ENCODE measurements at places on chromosomes 7 and 10.

- DNase-seq: peak; percentile 7
These were observed 1.1 kb upstream of the TFAM start for GRCh38 chr10:58384095-58384494.

DNA sequence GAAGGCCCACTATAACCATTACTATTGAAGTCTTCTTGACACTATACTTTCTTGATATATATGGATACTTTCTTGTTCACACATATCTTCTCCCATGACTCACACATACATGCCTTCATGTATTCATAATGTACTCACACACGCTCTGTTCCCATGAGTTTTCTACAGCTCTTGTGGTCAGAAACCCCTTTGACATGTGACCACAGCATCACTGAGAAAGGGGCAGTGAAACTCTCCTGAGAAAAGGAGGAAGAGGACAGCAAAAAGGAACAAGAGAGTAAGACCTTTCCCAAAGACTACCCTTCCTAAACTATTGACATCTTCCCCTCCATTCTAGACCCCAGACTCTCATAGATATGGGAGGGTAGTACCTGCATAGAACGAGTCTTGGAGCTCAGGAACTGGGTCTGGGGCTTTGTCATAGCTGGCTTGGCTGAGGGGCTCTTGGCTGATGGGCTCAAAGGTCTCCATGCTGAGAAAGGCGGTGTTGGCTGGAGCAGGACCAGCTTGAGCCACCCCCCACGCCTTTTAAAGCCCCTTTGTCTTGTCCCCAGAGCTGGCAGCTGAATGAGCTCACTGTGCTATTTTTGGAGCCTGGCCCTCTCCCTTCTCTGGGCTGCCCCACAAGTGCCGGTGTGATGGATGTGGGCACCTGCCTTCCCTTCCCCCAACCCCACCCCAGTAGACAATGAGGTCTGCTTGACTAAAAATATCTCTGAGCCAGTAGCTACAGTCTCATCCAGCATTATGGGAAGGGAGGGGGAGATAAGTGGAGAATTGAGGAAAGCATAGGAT lies 5.1 kb downstream of the SYNPO2L start:
- no peak for DNase-seq

DNA sequence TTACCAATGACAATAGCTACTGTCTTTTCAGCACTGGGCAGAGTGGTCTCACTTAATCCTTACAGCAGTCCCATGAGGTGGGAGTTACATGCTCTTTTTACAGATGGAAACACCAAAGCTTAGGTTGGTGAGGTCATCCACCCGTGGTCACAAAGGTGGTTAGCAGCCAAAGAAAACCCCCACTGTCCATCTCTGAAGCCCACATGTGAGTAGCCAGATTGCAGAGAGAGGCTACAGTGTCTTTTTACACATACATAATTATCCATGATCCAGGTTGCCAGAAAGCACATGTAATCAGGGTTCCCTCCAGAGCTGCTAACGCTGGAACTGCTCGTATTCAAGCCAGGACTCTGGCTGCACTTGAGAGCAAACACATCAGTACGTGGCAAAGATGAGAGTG lies 24.6 kb upstream of the ANKRD2 start:
- no peak for DNase-seq

GRCh38 chr7:21355406-21355874 lies 72.4 kb upstream of the SP4 start:
- DNase-seq: peak; percentile 60

GRCh38 chr10:44742248-44742647 lies 168.9 kb upstream of the TMEM72 start:
- no peak for DNase-seq

GRCh38 chr7:1494447-1494846 lies 9.7 kb downstream of the INTS1 start:
- no peak for DNase-seq

GRCh38 chr7:90053094-90053493 lies 101.2 kb upstream of the STEAP1 start:
- DNase-seq: no peak

DNA sequence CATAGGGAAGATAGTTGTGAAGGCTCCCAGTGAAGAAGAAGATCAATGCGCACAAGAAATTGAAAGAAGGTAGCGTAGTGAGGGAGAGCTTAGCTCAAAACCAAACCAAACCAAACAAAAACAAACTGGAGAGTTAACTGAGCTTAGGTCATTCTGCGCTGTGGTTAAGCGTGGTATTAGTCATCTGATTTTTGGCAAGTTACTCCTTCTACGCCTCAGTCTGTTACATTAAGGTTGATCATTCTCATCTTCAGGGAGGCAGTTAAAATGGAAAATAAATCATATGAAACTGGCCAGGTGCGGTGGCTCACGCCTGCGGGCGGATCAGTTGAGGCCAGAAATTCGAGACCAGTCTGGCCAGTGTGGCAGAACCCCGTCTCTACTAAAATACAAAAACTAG lies 259.7 kb downstream of the EXOC4 start:
- no peak for DNase-seq

DNA sequence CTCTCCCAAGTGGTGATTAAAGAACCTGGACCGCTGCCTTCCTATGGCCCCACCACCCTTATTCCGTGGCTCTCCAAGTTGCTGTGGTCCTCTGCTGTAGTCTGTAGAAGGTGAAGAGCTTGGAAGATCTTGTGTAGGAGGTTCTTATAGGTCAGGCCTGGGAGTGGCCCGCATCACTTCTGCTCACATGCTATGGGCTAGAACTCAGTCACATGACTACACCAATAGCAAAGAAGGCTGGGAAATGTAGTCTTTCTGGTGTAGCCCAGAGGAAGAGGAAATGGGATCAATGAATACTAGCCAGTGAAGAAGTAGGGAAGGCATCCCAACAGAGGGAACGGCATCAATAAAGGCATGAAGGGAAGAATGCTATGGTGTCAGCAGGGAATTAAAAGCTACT lies 41.3 kb upstream of the AOAH start:
- DNase-seq: no peak

DNA sequence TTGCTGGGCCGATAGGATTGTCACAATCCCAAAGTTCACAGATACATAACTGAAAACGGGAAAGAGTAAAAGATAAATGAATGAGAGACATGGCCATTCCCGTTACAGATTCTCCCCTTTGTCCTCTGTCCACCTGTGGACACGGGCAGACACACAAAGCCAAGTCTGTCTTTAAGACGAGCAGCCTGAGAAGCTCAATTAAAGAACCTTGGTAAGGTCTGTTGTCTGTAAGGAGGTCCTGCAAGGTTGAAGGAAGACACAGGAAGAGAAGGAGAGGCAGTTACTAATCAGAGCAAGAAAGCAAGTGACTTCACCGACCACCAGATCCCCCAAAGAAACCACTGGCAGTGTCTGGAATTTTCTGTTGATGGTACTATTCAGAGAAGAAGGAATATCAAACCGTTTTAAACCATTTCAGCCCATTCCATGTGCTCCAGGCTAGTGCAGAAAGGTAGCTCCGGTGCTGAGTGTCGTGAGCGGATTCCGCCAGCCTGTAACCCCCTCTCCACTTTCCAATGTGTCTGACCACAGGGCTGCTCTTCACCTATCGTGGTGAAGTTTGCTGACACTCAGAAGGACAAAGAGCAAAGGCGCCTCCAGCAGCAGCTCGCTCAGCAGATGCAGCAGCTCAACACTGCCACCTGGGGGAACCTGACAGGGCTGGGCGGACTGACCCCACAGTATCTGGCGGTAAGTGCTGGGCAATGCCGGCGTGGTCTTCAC lies 252.6 kb downstream of the CELF2 start:
- peak; percentile 59 for DNase-seq

- DNase-seq: no peak
These were observed 6.2 kb downstream of the TMEM106B start for GRCh38 chr7:12217311-12217710.

DNA sequence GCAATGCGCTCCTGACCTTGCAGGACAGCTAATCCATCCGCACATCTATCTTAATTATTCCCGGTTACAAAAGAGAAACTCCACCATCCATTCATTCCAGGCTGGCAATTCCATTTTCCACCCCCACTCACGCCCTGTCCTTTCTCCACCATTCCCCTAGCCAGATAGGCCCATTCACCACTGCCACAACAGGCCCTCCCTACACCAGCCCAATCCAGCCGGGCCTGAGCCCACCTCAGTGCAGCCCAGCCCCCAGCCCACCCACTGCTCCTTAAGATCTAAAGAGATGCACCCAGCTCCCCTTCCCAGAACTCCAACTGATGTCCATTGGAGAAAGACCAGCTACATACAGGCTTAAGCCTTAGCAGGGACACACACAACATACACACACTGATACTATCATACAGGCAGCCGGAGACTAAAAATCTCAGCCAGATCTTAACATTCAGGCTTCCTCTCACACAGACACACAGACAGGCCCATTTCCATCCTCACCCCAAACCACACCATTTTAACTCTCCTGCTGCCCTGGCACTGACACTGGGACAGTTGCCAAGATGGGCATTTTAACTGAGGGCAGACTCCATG lies 38.0 kb upstream of the PAX2 start:
- DNase-seq: no peak

DNA sequence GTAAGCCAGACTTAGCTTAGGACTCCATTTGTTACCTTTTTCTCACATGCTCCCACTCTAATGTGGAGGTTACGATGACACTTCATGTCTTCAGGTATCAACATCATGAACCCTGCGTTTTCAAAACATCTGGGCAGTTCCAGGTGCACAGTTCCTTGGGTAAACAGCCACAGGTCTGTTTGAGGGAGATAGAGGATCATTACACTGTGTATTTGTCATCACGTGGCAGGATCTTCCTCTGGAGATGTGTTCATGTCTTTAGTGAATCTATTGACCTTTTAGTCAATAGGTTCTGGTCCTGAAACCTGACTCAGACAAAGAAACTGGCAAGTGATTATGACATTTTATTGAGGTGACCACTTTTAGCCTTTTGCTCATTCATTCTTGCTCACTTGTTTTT lies 145.5 kb downstream of the ANKRD7 start:
- no peak for DNase-seq

DNA sequence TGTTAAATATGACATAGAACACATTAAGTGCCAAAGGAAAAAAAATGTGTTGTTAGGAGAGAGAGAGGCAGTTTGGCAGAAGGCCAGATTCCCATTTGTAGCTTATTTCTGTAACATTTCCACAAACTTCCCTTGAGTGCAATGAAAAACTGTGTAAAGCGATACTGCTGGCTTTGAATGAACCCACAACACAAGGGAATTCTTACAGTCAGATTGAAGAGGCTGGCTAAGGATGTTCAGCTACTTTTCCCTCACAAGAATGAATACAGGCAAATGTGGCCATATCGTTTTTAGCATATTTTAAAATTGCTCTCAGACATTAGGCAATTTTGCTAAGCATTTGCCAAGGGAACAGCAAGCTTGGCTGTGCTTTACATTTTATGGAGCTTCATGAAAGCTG lies 614.1 kb upstream of the FZD8 start:
- DNase-seq: no peak

GRCh38 chr10:11881477-11882417 lies 58.6 kb downstream of the PROSER2 start:
- no peak for DNase-seq

DNA sequence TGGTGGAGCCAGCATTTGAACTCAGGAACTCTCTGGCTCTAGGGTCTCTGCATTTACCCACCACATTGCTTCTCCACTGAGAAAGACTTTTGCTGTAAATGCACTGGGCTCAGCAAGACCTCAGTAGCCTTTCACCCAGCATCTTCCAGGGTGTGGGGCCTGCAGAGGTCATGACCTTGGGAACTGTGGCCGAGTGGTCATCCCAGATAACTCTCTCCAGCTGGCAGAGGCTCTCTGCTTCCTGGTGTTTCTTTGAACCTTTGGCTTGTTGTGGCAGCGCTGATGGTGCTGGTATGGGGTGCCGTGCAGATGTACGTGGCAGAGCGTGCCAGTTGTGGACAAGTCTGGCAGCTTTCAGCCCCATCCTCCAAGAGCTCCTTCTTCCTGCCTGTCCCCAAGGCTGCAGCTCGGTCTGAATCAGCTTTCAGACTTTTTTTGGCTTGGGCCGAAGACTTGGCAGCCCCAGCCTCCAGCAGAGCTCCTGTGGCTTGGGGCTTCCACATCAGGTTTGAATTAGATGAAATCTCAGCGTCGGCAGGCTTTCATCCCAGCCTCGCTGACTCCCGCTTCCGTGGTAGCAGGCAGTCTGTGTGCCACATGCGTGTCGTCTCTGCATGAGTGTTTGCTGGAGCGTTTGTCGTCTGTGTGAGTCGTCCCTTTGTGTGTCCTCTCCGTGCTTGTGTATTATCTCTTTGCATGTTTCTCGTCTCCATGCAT lies 21.5 kb downstream of the ADAMTS14 start:
- no peak for DNase-seq

GRCh38 chr10:86178401-86179152 lies 188.0 kb downstream of the GRID1 start:
- peak; percentile 7 for DNase-seq

- no peak for DNase-seq
These were observed 18.7 kb downstream of the IL15RA start for GRCh38 chr10:5958675-5959074.

DNA sequence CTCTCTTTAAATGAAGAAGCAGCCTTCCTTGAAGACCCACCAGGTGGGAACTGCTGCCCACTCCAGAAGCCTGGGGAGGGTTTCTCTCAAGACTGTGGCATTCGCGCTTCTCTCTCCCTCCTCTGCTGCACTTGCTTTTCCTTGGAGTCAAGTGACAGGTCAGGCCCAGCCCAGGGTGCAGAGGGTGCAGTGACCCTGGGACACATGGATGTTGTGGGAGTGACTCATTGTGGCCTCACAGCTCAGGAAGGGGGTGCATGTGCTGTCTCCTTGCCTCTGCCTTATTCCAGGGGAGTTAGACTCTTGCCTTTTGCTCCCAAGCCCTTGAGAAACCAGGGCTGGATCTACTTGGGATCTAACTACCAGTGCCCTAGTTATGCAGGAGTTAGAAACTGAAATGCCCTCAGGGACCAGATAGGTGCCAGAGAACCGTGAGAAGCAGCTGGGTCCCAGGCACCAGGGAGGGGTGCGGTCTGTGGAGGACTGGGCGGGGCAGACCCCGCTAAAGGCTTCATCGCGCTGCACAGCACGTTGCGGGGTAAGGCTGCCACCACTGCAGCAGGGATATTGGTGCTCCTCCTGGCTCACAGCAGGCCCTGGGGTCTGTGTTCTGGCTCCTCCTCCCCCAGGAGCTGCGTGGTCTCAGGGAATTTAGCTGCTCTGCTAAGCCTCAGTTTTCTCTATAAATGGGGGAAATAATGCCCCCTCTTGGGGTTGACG lies 11.4 kb downstream of the FAM241B start:
- DNase-seq: no peak

DNA sequence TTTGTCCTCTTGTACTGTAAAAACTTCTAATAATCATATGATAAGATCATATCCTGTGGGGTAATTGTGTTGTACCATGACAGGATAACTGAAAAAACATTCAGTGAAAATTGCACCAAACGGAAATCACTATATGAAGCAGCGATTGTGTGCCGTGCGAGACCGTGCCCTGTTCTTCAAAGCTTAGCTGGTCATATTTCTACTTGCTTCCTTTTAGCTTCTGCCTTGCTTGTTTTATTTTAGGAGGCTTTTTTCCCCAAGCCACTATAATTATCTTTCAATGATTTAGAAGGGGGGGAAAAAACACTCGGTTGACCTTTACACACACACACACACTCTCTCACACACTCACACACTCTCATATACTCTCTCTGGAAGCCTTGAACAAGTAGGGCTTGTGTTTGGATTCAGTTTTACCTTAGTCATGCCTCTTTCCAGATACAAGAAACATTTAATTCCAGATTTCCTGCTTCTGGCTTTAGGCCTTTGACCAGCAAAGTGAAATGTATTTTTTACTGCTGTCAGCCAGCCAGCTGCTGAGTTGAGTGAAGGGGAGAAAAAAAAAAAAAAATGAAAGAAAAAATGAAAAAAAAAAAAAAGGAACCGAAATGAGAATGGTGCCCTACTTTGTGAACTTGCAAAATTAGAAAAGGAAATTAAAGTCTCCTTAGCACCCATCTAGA lies 181.4 kb downstream of the ARID5B start:
- no peak for DNase-seq

Measured in GM18507 (cell line).